ENCODE measurements at places on chromosomes 2 and 18.

GRCh38 chr2:168801961-168802858 is at the start of gene NOSTRIN:
Gene NOSTRIN, plus strand, starts transcription at chr2:168802637. Its CDS starts 10 bp downstream, at chr2:168802647.
- DNase-seq = no peak

- DNase-seq = no peak
These were observed 154.3 kb upstream of the DOCK10 start for GRCh38 chr2:225196579-225196978.

DNA sequence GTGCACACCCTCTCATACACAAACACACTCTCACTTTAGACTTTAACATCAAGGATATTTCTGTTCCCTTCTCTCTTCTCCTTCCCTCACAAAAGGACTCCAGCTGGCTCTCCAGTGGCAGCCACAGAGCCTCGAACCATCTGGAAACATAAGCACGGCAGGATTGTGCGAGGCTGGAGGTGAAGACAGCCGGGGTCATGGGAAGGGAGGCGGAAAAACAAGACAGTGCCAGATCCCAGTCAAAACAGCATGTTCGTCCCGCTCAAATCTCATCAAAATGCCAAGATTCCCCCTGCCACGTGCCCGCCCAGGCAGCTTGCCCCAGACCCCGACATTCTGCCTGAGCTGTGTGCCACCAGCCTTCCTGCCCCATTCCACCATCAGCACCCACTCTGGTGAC is 180.3 kb downstream of the ZBTB7C start:
- DNase-seq = no peak

DNA sequence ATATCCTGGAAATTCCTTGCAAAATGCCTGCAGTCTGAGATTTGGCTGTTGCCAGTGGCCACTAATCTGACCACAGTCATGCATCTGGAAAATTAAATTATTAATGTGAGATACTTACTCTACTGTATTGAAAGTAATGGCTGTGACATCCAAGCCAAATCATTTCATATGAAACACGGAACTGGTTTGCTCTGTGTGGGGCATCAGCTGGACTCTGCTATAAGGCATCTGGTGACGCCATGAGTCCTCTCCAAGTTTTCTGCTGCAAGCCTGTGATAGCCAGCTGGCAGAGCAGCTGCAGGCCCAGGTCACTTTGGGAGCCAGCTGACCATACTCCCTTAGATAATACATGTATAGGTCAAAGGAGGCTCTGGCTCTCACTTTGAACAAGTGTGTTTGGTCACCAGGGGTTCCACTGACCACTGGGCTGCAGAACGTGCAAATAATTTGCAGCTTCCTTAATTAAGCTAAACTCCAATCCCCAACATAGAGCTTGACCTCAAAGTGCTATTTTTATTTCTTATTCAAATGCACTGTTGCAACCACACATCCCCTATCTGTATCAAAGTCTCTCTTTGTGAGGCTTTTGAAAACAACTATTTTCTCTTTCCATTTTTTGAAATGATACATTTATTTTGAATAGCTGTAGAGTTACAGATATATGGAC is 152.9 kb downstream of the NCKAP5 start:
- no peak for DNase-seq

DNA sequence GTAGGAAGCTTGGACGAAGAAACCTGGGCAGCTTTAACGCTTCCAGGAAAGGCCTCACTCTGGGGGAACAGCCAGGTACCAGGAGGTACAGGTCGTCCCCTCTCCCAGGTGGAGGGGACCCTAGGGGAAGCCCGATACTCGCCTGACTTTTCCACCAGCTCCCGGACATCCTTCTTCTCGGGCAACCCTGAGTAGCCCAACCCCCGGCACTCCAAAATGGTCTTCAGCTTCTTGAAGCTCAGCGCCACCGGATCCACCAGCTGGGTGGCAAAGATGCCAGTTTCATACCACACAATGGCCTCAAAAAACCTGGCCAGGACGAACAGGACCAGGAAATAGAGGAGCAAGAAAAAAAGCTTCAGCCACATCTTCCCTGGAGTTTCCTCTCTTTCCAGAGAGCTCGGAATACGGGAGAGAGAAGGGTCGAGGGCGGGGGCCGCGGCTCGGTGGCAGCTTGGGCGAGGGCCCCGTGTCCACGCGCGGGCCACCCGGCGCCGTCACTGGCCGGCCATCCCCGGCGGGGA is 1.1 kb downstream of the RNF103 start:
- DNase-seq = no peak

DNA sequence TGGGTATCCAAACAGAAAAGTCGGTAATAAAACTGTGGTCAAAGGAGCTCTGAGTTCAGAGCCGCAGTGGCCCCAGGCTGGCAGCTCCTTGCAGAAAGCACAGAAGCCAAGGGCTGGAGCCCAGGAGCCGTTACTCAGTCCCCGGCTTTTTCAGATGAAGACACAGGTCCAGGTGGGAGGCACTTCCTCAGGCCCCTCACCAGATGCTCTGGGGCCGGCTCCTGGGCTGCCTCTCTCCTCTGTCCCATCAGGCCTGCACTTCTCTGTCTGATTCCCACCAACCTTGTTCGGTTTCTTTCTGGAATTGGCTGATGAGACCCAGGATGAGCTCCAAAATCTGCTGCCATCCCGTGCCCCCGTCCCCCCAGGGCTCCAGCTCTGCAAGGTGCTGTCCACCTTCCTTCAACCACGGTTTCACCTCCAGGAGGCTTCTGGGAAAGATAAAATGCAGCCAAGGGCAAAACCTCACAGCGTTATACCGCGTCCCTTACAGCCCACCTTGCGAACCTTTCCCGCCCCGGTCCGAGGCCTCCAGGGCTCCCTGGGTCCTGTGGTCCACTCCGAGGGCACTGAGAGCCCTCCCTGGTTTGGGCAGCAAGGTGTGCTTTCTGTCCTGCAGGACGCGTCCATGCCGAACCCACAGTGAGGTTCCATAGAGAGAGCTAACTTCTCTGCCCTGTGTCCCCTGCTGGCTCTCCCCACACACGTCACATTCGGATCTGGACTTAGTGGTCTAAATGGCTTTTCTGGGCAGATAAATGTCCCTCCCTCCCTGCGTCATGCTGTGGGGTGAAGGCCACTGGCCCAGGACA is 102.9 kb downstream of the TPO start:
- no peak for DNase-seq

DNA sequence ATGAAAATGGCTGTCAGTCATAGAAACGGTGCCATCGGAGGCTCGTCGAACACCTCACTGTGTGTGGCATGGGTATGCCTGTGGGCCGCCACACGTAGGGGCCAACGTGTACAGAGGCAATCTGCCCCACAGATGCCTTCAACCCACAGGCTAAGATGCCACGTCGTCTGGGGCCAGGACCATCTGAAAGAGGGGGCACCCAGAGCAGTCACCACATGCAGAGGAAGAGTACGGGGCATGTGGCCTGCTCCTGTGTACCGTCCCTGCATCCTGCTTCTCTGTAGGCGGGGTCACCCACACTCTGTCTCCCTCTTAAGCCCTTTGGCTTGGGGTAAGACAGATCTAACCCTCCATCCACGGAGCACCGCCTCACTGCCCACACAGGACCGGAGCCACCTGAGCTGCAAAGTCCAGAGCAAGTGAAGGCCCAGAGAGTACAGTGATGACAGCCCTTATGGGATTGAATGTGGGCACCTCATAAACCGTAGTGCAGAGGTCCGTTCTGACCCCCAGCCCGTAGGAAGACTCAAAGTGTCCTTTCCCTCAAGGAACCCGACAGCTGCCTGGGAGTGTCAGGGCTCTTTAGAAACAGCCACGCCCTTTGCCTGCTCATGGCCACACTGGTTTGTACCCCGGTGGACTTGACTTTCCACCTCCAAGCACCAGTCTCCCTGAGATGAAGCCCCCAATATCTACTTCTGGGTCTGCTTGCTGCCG is 66.2 kb downstream of the TWIST2 start:
- DNase-seq = peak; percentile 50

GRCh38 chr2:14932285-14932684 is 299.8 kb downstream of the LRATD1 start:
- DNase-seq = no peak

GRCh38 chr2:176368349-176368748 is 99.1 kb downstream of the MTX2 start:
- DNase-seq = no peak

- DNase-seq = no peak
These were observed 13.4 kb upstream of the KCNG2 start for GRCh38 chr18:79784071-79784913.

GRCh38 chr2:190987938-190988337 is 26.0 kb downstream of the STAT1 start:
- no peak for DNase-seq

DNA sequence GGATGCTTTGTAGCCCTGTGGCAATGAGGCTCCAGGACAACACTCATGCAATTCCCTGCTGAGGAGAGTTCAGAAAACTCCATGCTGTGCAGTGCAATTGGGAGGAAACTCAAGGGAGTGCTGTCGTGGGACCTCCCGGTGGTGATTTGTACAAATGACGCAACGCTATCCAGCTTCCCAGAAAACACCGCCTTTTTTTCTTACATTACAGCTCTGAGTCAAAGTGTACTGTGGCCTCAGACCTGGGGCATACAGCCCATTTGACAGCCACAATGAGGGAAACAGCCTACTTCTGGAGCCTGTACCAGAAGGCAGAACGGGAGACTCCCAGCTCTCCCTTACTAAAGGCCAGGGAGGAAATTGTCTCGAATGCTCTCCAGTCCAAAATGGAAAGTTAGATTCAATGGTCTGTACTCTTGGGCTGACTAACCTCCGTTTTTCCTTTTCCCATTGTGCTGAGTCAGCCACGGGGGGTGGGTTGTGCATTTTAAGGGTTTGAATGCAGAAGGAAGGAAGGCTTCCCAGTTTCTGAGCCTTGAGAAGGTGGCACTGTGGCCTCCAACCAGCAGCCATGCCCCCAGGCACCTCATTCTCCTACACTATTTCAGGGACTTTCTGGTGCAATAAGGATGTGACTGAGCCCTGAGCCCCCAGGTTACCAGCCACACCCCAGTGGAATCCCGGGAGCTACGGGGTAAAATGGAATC is 16.4 kb upstream of the CYP1B1 start:
- no peak for DNase-seq

- no peak for DNase-seq
These were observed 48.8 kb downstream of the MCFD2 start for GRCh38 chr2:46866770-46867246.

- DNase-seq = no peak
These were observed 220.2 kb downstream of the BCL11A start for GRCh38 chr2:60333264-60333663.

- DNase-seq = no peak
These were observed 65.8 kb downstream of the ALMS1 start for GRCh38 chr2:73451263-73451972.

- DNase-seq = no peak
These were observed 25.9 kb downstream of the LRRC30 start for GRCh38 chr18:7256618-7257425.

GRCh38 chr2:191453761-191454160 is 208.6 kb downstream of the MYO1B start:
- no peak for DNase-seq

DNA sequence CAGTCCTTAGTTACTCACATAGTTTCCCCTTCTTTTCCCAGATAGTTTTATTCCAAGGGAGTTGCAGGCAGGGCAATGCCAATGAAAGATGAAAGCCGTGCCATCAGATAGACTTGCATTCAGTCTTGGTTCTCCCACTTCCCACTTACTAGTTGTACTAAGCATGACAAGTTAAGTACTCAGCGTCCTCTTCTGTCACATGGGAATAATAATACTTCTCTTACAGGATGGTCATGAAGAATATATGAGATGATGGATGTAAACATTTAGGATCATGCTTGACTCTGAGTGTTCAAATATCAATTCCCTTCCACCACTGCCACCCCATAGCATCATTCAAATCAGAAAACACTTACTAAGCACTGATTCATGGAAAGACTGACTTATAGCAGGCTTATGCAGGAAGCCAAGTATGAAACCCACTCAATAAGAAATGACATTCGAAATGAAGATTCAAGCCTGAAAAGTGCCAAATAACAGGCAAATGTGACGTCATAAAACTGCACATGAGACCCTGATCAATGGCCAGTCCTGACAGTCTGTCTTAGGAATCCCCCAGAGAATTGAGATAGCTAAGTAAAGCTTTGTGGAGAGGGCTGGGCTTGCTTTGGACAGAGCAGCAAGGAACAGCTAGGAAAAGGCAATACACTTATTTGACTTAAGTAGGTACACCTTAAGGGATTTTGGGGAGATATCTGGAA is 11.1 kb upstream of the EVA1A start:
- DNase-seq = no peak

DNA sequence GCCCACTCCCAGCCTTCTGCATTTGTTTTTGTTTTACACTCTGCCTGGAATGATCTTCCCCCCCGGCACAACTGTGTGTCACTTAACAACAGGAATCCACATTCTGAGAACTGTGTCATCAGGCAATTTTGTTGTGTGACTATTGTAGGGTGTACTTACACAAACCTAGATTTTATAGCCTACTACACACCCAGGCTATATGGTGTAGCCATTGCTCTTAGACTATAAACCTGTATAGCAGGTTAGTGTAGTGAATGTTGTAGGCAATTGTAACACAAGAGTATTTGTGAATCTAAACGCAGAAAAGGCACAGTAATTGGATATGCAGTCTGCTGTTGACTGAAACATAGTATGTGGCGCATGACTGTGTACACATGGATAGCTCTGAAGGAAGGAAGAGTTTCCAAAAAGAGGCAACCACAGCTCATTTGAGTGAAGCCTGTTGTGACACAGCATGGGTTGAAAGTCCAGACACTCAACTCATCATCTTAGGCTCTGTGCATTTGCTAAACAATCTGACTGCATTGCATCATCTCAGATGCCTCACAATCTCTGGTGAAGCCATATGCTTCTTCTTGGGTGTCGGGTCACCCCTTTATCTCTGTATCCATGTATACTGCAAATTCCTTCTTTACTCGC is 506.6 kb upstream of the SPHKAP start:
- DNase-seq = no peak

DNA sequence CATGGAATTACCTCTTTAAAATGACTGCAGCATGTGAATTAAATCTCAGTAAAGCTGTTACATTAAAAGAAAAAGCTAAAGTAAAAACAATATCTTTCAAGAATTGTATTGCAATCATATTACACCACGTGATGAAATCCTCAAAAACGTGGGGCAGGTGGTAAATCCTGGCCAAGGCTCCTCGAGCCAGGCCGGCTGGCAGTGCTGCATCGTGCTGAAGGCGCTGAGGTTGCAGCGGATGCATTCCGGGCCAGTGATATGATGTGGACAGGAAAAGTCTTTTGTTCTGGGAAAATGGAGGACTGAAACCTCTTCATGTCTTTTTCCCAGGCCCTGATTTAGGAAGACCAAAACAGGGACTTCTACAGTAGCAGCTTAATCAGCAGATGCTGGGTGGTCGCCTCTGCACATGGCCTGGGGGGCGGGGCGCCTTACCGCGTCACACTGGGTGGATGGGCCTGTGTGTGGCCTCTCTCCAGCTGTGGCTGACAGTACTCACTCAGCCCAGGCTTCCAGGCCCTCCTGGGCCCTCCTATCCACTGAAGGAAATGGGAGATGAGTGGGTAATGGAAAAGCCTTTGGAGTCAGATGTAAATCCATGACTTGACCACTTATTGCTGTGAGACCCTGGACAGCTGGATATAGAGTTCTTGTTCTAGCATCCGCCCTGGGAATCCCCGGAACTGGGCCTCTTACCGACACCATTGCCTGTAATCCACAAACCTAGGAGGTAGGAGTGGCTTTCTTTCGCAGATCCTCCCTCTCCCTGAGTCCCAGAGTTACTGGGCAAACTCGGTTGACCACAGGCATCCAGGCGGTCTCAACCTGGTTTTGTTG is 45.1 kb downstream of the PROC start:
- DNase-seq = no peak

- DNase-seq = no peak
These were observed 60.2 kb downstream of the ZC3H6 start for GRCh38 chr2:112335600-112335999.

- no peak for DNase-seq
These were observed 410.5 kb upstream of the MEIS1 start for GRCh38 chr2:66024391-66024790.

Measured in posterior cingulate gyrus (tissue), 11 donors.